ENCODE measurements at places on chromosomes 16 and 17. TPM values are rescaled to one million over a fixed set of nuclear protein-coding genes. Genes with fewer than 3 reads are reported as not detected.

DNA sequence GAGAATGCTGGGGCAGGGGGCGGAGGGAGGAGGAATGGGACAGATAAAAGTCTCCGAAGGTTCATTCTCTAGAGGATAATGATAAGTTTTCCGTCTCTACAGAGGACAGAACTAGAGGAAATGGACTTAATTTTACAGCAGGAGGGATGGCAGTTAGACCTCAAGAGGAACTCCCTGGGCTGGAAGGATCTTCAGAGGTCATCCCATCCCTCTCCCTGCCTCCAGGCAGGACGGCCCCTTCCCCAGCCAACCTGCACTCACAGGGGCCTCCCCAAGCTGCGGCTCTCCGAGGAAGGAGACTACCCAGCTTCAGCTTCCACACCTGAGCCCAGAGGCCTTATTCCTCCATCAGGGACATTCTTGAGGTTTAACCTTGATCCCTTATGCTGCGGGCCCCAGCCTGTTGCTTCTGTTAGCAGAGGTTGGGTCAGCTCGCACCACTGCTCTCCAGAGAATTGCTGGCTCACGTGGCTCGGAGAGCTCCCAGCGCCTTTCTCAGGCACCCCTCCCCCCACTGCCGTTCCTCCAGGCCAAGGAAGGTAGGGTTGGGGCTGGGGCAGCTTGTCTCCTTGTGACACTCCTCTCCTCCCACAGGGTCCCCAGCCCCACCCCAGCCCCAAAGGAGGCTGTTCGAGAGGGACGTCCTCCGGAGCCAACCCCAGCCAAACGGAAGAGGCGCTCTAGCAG is 8.5 kb downstream of the ELOB start:
- H3K4me3 ChIP-seq: no peak overlapping the region
- no peak overlapping the region for H3K27ac ChIP-seq
- no peak for DNase-seq
- H3K27me3 ChIP-seq: no peaks in the 10 kb centered on the region
- H3K4me1 ChIP-seq: peaks cover 4% of the 10 kb centered on the region
- peaks cover 90% of the 10 kb centered on the region for H3K36me3 ChIP-seq

- peak; percentile 96 for DNase-seq
- H3K36me3 ChIP-seq: no peaks in the 10 kb centered on the region
- no peaks in the 10 kb centered on the region for H3K27me3 ChIP-seq
- H3K4me3 ChIP-seq: no peak overlapping the region
- H3K4me1 ChIP-seq: peaks cover 16% of the 10 kb centered on the region
- H3K27ac ChIP-seq: no peak overlapping the region
Observed at GRCh38 chr17:38333635-38334295, 10.0 kb downstream of the GPR179 start.

DNA sequence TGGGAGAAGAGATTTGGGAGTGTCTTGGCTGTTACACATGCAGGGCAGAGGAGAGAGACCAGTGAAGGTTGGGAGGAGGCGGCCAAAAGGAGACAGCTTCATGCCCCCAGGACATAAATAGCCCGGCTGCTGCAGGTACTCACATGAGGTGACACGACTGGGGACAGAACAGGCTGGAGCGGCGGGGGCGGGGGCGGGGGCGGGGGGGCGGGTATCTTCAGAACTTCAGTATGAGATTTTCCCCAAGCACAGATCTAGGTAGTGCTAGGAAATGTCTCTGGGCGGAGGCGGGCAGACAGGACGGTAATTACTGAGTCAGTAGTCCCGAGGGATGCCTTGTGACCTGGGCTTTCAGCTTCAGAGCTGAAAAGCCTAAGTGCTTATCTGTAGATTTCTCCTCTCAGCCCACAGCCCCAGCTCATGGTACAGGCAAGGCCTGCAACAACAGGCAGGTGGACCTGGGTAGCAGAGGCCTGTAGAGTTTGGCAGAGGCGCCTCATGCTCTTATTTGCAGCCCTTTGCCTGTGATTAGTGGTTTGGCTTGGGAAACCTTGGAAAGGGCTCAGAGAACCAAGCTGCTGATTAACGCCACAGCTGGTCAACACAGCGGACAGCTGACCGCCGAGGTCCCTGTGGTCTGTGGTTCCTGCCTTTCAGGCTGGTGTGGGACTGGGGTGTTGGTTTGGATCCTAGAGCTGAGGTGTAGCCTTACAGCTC is 24.5 kb downstream of the UNK start:
- no peaks in the 10 kb centered on the region for H3K27me3 ChIP-seq
- peaks cover 9% of the 10 kb centered on the region for H3K36me3 ChIP-seq
- peak overlapping the region; percentile 88 for H3K27ac ChIP-seq
- no peak for DNase-seq
- H3K4me3 ChIP-seq: no peak overlapping the region

GRCh38 chr16:86826941-86827340 is 248.6 kb downstream of the FOXL1 start:
- peaks cover 8% of the 10 kb centered on the region for H3K36me3 ChIP-seq
- H3K27ac ChIP-seq: no peak overlapping the region
- H3K27me3 ChIP-seq: no peaks in the 10 kb centered on the region
- no peak overlapping the region for H3K4me3 ChIP-seq
- DNase-seq: peak; percentile 39
- H3K4me1 ChIP-seq: peaks cover 35% of the 10 kb centered on the region

DNA sequence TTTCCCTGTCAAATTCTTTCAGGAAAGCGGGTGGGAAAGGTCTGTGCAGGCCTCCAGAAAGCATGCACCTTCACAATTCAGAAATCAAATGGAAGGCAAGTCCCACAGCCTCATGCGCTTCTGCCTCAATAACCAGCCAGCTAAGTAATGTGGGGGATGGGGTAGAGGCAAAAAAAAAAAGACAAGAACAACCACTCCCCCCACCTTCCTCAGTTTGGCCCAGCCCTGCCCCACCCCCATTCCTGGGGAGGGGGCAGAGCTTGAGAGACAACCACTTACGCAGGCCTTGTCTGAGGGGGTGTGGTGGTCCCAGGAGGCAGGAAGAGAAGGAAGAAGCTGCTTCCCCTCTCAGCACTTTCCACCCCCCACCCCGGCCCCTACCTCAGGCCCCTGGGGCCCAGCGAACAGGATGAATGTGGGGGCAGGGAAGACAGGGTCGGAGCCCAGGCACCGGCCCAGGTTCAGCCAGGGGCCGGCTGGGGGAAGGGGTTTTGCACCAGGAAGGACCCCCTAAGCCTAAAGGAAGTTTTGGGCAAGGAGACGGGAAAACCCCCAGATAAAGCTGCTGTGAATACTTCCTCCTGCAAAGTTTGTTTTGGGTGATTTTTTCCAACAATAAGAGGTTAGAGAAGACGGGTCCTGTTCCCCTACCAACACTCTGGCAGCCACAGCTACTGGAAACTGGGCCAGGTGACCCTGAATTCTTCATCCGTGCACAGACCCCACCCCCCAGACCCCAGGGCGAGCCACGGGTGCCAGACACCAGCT is 1.2 kb downstream of the JUP start:
- peak; percentile 87 for DNase-seq
- peak overlapping the region; percentile 88 for H3K4me3 ChIP-seq
- no peaks in the 10 kb centered on the region for H3K36me3 ChIP-seq
- H3K27me3 ChIP-seq: no peaks in the 10 kb centered on the region
- H3K27ac ChIP-seq: peak overlapping the region; percentile 99

DNA sequence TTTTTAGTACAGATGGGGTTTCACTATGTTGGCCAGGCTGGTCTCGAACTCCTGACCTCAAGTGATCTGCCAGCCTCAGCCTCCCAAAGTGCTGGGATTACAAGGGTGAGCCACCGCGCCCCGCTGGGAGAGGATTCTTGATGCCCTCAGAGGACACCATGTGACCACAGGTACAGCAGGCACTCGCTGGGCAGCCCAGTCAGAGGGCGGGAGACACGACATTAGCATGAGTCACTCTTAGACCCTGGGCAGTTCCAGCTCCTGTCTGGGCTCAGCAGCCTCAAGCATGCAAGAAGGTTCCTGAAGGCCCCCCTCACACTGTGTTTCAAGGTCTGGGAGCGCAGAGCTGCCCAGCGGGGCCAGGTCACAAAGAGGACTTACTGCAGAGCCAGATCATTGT is 11.9 kb downstream of the STAC2 start:
- no peak overlapping the region for H3K4me3 ChIP-seq
- no peak overlapping the region for H3K27ac ChIP-seq
- H3K4me1 ChIP-seq: peaks cover 30% of the 10 kb centered on the region
- H3K36me3 ChIP-seq: no peaks in the 10 kb centered on the region
- peaks cover 40% of the 10 kb centered on the region for H3K27me3 ChIP-seq

DNA sequence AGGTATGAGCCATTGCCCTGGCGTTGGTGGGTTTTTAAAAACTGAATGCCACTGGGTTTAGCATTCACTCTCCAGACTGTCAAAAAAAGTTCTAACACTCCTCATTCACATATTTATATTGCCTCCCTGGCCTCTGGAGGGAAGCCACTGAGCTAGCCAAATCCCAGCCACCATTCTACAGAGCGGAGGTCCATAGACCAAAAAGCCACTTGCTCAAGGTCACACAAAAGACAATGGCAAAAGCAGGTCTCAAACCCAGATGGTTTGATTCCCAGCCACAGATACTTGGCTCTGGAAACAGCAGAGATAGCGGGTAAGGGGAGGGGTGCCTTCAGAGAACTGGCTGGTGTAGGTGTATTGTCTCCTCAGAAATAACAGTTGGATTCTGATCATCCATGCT is 18.0 kb upstream of the CDIPT start:
- H3K27ac ChIP-seq: no peak overlapping the region
- H3K36me3 ChIP-seq: peaks cover 26% of the 10 kb centered on the region
- DNase-seq: no peak
- peaks cover 3% of the 10 kb centered on the region for H3K27me3 ChIP-seq

DNA sequence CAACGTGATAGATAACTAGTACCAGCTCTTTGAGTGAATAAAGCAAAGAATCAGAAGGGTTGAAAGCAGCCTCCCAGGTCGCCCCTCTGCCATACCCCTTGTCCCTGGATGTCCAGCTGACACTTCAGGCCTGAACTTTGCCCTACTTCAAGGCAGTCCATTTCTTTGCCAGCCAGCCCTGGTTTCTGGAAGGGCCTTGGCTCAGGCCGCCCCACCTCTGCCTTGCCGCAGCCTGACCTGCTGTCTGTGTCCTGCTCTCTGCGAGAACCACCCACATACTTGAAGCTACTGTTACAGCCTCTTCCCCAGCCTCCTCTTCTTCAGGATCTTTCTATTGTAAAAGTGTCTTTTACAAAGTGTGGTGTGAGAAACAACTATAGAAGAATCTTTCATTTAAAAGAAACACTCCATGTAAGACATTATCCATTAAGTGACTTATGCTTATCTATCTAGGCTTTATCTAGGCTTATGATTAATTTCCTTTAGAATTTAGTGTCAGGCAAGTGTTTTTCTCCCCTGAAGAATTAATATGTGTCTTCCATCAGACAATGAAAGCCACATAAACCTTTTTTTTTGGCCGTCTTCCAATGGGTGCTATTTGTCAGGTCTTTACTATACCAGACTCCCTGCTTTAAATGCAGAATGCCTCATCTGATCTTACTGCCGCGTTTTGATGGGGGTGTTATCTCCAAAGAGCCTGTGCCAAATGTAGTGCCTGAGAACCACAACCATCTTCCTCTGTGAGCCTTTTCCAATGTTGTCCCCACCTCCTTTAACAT is 133.9 kb downstream of the SOCS1 start:
- no peaks in the 10 kb centered on the region for H3K27me3 ChIP-seq
- H3K27ac ChIP-seq: peak overlapping the region; percentile 25
- H3K4me3 ChIP-seq: no peak overlapping the region
- no peaks in the 10 kb centered on the region for H3K4me1 ChIP-seq
- peaks cover 5% of the 10 kb centered on the region for H3K36me3 ChIP-seq

DNA sequence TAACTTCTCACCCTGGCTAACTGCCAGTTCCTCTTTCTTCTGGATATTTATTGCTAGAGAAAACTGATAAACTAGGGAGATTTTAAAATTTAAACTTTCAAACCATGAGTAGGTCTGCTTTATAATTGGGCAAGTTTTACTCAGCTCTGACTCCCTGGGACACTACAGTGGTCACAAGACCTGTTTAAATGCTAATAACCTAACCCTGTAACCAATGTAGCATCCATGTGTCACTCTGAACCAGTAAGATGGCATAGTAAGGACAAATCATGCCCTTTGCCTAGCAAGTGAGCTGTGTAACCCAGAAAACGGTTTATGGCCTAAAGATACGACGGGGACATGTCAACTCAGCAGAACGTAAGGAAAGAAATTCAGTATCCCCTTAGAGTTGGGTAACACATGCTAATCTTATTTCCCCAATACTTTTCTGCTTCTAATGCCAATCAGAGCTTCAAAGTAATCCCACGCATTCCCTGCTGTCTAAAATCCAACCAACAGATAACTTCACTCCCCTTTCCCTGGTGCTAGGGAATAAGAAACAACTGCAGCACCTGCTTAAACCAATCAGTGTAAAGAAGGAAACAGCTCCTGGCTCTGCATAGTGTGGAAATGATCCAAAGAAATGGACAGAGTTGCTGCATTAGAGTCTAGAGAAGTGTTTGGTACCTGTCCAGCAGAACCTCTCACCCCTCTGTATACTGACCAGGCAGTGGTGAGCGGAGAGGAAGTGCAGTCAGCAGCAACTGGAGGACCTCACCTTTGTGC is 85.7 kb downstream of the NCOR1 start:
- peaks cover 13% of the 10 kb centered on the region for H3K36me3 ChIP-seq
- no peaks in the 10 kb centered on the region for H3K27me3 ChIP-seq
- peak overlapping the region; percentile 4 for H3K27ac ChIP-seq
- no peak overlapping the region for H3K4me3 ChIP-seq

GRCh38 chr16:59144841-59145240 is 410.7 kb upstream of the GOT2 start:
- H3K36me3 ChIP-seq: no peaks in the 10 kb centered on the region
- H3K27me3 ChIP-seq: no peaks in the 10 kb centered on the region
- H3K4me1 ChIP-seq: 0 out of 2 replicates have a peak, but pooled peaks cover 3% of the 10 kb centered on the region

- no peaks in the 10 kb centered on the region for H3K27me3 ChIP-seq
- H3K27ac ChIP-seq: no peak overlapping the region
- H3K36me3 ChIP-seq: no peaks in the 10 kb centered on the region
- no peak for DNase-seq
- H3K4me1 ChIP-seq: no peaks in the 10 kb centered on the region
- H3K4me3 ChIP-seq: no peak overlapping the region
Observed at GRCh38 chr16:64122177-64122576, 999.7 kb downstream of the CDH11 start.

GRCh38 chr16:69890114-69890891 is 60.8 kb upstream of the CLEC18A start:
- no peak overlapping the region for H3K4me3 ChIP-seq
- peaks cover 22% of the 10 kb centered on the region for H3K36me3 ChIP-seq
- peak overlapping the region; percentile 97 for H3K27ac ChIP-seq
- no peaks in the 10 kb centered on the region for H3K27me3 ChIP-seq
- peak; percentile 44 for DNase-seq
- H3K4me1 ChIP-seq: peaks cover 16% of the 10 kb centered on the region

- no peaks in the 10 kb centered on the region for H3K4me1 ChIP-seq
- no peak overlapping the region for H3K27ac ChIP-seq
- no peak overlapping the region for H3K4me3 ChIP-seq
- no peaks in the 10 kb centered on the region for H3K36me3 ChIP-seq
Observed at GRCh38 chr17:67027031-67027628, 17.2 kb upstream of the CACNG1 start.

AURKB gene
- 180 TPM for total RNA-seq

SLC25A39 gene
- 254 TPM for total RNA-seq

PIRT gene
- not detected for total RNA-seq

CBFA2T3 gene
- 2.8 TPM for total RNA-seq

CDK5RAP3 gene
- total RNA-seq: 143 TPM

CMC2 gene
- total RNA-seq: 76.6 TPM

CCL3 gene
- 0.44 TPM for total RNA-seq

All from WTC11 (cell line).